T-cell (primary cell): ENCODE measurements at places on chromosomes 6 and 20. TPM values are rescaled to one million over a fixed set of nuclear protein-coding genes. Genes with fewer than 3 reads are reported as not detected.

The KHDC1L gene
- total RNA-seq, result not detected

The ARID1B gene
- total RNA-seq, result 103 TPM

The SLC22A2 gene
- total RNA-seq, result not detected

The WFDC8 gene
- total RNA-seq, result not detected
